Activated gamma-delta T cell treated with Interleukin-2 at 50 U/mL for 16 hours (primary cell): ENCODE measurements at places on chromosomes 16 and 17.

- DNase-seq, result no peak
Observed at GRCh38 chr17:45357364-45357997, 40.7 kb upstream of the MAP3K14 start.

- DNase-seq, result no peak
Observed at GRCh38 chr16:48262631-48263030, 15.3 kb upstream of the ABCC11 start.

GRCh38 chr16:10093576-10093975, 88.7 kb downstream of the GRIN2A start:
- no peak for DNase-seq

- DNase-seq, result no peak
Observed at GRCh38 chr16:28212532-28212873, 738 bp upstream of the XPO6 start.

- no peak for DNase-seq
Observed at GRCh38 chr16:79211586-79211985, 389.0 kb downstream of the MAF start.

GRCh38 chr17:9140550-9141424, 119.5 kb downstream of the NTN1 start:
- no peak for DNase-seq

DNA sequence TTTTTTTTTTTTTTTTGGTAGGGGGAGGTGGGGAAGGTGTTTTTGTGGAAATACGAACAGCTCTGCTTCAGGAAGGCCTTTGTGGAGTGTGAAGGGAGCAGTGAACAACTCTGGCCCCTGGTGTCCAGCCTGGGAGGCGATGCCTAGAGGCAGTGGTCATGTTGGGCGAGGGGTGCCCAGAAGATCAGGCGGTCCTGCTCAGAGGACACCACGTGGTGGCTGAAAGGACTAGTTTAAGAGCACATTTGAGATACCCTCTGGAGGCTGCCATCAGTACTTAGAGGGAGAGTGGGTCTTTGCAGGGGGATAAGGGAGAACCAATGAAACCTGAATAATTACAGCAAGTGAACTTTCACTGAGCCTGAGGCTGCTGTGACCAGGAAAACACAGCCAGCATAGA, 40.1 kb upstream of the RHOT1 start:
- no peak for DNase-seq

- DNase-seq, result no peak
Observed at GRCh38 chr17:4576729-4577322, 7.5 kb upstream of the SMTNL2 start.

DNA sequence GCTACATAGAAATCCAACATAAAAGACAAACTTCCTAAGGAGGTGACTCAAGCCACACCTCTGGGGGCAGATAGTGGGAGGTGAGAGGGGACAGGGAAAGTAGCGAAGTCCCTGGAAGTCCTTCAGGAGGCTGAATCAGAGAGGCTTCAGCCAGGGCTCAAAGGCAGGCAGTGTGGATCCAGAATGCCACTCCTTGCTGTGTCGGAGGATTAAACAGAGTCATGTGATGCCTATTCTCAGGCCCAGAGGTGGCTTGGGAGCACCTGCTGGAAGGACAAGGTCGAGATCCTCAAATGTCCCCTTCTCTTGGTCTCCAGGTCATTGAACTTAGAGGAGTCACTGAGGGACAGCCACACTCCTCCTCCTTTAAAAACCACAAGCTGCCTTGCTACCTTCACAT, 391.1 kb downstream of the SOX9 start:
- DNase-seq, result no peak

- no peak for DNase-seq
Observed at GRCh38 chr16:88927010-88927409, 50.0 kb downstream of the CBFA2T3 start.

DNA sequence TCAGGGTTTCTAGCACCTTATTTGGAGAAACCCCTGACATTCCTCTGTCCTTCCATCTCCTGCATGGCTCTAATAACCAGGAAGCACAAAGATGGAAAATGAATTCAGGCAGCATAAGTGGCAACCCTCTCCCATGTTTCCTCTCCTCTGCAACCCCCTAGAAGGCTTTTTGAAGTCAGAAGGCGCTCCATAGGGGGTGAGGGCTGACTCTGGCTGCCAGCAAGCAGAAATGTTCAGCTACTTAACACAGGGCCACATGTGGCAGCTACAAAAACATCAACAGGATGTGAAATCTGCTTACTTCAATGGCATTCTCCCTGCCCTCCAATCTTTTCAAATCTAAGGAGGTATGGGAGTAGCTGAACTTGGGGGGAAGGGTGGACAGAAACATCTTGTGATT, 55.2 kb upstream of the IRX5 start:
- DNase-seq, result no peak

GRCh38 chr17:279776-280175, 72.8 kb downstream of the RPH3AL start:
- no peak for DNase-seq

- no peak for DNase-seq
Observed at GRCh38 chr17:18025241-18025944, 13.6 kb downstream of the ATPAF2 start.

- no peak for DNase-seq
Observed at GRCh38 chr16:57941016-57941664, 29.8 kb downstream of the CNGB1 start.

DNA sequence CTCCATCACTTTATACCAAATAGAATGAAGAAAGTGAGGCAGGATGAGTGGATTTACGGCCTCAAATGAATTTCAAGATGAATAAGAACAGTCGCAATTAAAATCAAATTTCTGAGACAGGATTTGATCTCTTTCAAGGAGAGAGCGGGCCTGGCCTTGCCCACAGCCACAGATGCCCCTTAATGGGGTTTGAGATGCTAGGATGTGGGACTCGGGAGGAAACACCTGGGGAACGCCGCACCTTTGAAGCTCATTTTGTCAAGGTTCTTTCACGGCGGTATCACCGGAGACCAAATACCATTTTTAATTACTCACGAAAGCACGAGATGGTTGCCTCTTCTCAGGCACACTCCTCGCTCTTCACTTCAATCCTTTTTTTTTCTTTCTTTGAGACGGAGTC, 178.1 kb upstream of the SDK2 start:
- no peak for DNase-seq

GRCh38 chr17:34499576-34499975, 79.8 kb upstream of the TMEM132E start:
- DNase-seq, result no peak

- DNase-seq, result no peak
Observed at GRCh38 chr17:71055128-71055527, 885.8 kb downstream of the KCNJ2 start.

GRCh38 chr16:86466696-86467406, 43.5 kb upstream of the FOXF1 start:
- DNase-seq, result no peak

GRCh38 chr17:39351508-39351907, 49.9 kb downstream of the FBXL20 start:
- no peak for DNase-seq

DNA sequence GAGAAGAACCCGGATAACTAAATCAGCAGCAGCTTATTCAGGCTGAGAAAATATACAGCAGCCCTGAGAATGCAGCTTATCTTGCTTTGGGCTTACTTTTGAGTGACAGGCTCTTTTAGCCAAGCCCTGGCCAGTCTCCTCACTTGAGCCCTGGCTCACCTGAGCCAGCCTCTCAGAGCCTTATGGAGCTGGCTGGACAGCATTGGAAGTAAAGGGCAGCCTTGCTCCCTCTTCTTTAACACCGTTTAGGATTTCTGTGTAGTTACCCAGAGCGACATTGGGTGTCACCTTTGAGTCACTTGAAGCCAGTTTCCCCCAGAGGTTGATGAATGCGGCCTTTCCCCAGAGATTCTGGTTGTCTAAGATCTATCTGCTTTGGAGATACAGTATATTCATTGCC, 7.7 kb upstream of the NPIPB2 start:
- DNase-seq, result no peak

DNA sequence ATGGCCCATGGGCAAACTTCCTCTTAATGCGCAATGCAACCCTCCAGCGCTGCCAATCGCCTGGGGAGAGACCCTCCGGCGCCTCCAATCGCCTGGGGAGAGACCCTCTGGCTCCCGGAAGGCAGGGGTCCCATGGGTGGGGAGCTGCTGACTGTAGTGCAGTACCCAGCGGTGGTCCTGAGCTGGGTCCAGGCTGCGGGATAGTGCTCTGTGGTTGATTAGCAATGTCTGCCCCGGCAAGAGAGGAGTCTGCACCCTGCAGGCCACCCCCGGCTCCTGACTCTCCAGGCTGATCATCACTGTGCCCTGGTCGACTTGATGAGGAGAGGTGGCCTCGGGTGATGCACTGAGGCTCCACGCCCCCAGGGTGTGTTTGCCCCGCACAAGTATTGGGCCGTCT, 44.6 kb upstream of the ZNF469 start:
- no peak for DNase-seq

- DNase-seq, result no peak
Observed at GRCh38 chr17:34358631-34359030, 2.4 kb downstream of the CCL13 start.

- DNase-seq, result no peak
Observed at GRCh38 chr17:27496437-27496943, 40.2 kb downstream of the KSR1 start.

GRCh38 chr17:78486946-78487680, 90.1 kb downstream of the DNAH17 start:
- DNase-seq, result no peak

- DNase-seq, result no peak
Observed at GRCh38 chr17:43406676-43407645, 8.2 kb downstream of the ARL4D start.
